CD14-positive monocyte (primary cell): ENCODE measurements at places on chromosomes 2 and 18. TPM values are rescaled to one million over a fixed set of nuclear protein-coding genes. Genes with fewer than 3 reads are reported as not detected.

CHRND gene
- polyA plus RNA-seq, result not detected

ZNF385B gene
- not detected in 2 replicates for polyA plus RNA-seq

EMILIN1 gene
- polyA plus RNA-seq, result 1.0 TPM

UGT1A4 gene
- polyA plus RNA-seq, result not detected

SPATA3 gene
- not detected for polyA plus RNA-seq

GALR1 gene
- polyA plus RNA-seq, result not detected

RAB1A gene
- polyA plus RNA-seq, result 110 TPM

NBEAL1 gene
- 1.9 and 4.4 TPM in 2 replicates for polyA plus RNA-seq

SMAD4 gene
- polyA plus RNA-seq, result 21.0 TPM

EVX2 gene
- not detected for polyA plus RNA-seq

IL37 gene
- not detected for polyA plus RNA-seq

NCKAP5 gene
- not detected for polyA plus RNA-seq

HOXD3 gene
- not detected for polyA plus RNA-seq

C2orf15 gene
- polyA plus RNA-seq, result 0.09 TPM in 2 replicates

GTF2A1L gene
- not detected for polyA plus RNA-seq

SERPINB13 gene
- not detected for polyA plus RNA-seq
